ENCODE measurements at places on chromosomes 1 and 21.

GRCh38 chr1:225476100-225476511 lies 48.3 kb upstream of the LBR start:
- no peak for DNase-seq

GRCh38 chr1:108811611-108812010 lies 45.3 kb downstream of the AKNAD1 start:
- DNase-seq = no peak

DNA sequence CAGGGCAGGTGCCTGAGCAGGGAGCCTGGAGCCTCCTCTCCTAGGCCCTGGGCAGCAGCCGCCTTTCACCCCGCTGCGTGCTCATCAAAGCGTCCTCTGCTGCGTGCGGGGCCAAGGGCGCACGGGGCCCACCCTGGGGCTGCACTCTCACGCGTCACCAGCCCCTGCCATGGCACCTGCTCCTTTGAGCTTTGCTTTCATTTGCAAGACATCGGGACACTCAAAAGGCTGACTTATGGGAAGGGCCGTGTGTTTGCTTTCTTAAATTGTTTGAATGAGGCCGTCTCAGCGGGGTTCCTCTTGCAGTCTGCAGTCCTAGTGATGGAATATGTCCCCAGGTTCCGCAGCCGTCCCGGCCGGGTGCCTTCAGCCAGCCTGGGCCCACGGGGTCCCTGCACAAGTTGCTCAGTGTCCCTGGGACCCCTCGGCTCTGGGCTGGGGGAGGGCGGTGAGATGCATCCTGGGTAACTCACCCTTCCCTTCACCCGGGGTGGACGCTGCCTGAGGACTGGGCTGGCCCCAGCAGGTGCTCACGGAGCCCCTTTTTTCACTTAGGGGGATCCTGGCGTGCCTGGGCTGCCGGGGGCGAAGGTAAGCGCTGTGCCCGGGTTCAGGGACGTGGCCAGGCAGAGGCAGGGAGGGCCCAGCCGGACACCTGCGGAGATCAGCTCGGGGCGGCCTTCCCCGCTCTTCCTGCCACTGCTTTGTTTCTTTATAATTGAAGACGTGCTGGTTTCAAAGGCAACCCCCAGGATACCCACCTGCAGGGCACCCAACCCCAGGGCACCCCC lies 53.1 kb downstream of the SLC19A1 start:
- no peak for DNase-seq

DNA sequence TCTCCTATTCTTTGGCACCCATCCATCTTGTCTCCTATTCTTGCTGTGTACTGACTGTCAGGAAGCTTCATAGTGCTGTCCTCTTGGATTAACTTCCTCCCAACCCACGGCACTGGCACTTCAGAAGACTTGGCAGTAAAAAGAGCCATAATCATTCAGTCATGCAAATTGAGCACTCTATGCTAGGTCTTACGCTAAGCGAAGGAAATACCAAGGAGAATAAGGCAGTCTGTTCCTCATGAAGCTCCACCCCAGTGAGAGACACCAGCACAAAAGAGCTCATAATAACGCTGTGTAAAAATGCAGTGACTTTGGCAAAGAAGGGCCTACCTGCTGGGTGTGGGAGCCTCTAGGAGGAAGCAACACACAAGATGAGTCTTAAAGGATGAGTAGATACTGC lies 67.1 kb downstream of the GFI1 start:
- no peak for DNase-seq

DNA sequence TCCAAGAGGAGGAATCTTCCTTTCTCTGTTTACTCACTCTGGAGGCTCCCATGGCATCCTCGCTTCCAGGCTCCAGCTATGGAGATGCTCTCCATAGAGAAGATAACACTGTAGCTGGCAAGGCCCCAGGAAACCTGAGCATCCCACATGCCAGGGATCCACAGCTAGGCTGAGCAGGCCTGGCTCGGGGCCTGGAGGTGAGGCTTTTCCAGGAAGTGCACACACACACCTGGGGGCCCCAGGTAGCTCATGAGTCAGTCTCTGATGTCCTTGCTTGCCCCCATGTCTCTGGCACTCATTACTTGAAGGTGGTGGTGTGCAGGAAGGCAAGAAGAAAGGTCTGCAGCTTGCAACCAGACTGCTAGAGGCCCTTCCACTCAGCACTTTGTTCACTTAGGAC lies 5.5 kb upstream of the LCE5A start:
- no peak for DNase-seq

GRCh38 chr1:211610779-211611556 lies 32.0 kb upstream of the SLC30A1 start:
- DNase-seq = no peak

GRCh38 chr1:59856725-59857338 lies 42.1 kb downstream of the HOOK1 start:
- DNase-seq = no peak

GRCh38 chr1:211332036-211332616 lies 5.5 kb downstream of the TRAF5 start:
- no peak for DNase-seq

DNA sequence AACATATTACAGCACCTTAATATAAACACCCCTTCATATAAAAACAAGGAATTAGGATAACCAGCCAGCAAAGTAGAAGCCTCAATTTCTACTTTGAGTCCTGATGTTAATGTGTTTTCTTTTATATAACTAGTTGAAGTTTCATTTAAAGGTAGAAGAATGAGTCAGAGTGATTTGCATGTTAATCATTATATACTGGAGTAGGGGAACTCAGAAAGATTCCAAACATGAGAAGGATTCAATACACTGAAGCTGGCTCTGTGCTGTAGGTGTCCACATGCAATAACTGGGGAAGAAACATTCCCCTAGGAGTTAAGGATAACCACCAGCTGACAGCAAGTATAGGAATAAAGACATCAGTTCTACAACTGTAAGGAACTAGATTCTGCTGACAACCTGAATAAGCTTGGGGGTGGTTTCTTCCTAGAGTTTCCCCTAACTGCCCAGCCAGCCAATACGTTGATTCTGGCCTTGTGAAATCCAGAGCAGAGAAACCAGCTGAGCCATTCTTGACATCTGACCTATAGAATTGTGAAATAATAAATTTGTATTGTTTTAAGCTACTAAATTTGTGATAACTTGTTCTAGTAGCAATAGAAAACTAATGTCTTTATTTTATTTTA lies 33.4 kb upstream of the RNPC3 start:
- DNase-seq = no peak

GRCh38 chr1:107076841-107077240 lies 20.4 kb downstream of the PRMT6 start:
- peak; percentile 53 for DNase-seq

- DNase-seq = no peak
These were observed 10.4 kb downstream of the LRRC42 start for GRCh38 chr1:53956308-53957168.

DNA sequence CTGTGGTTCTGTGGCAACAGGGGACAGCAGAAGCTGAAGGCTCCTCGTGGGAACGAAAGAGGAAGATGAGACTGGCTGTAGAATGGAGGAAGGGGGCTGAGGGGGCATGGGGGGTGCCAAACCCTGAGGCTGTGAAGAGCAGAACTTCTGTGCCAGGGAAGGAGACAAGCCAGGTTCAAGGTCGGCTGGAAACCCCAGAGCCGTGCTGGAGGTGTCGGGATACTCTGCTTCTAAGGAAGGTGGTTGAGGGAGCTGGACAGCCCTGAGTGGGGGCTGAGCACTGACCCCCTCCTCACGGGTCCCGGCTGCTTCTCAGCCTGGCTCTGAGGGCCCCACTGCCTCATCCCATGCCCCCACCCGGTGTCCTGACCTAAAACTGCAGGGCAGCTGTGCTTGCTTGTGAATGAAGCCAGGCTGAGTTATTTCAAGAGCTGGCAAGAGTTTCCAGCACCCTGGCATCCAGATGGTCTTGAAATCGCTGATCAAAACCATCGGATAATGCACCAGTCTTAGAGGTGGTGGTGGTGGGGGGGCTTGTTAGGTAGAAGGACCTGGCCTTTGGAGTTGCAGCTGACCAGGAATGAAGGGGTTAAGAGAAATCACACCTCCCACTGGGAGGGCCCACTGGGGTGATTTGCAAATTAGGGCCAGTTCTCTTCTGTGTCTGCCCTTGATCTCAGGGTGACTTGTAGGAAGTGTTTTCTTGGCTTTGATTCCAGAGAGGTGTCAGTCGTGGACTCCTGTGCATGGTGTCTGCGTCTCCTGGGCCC lies 218.9 kb upstream of the C1orf174 start:
- DNase-seq = no peak

DNA sequence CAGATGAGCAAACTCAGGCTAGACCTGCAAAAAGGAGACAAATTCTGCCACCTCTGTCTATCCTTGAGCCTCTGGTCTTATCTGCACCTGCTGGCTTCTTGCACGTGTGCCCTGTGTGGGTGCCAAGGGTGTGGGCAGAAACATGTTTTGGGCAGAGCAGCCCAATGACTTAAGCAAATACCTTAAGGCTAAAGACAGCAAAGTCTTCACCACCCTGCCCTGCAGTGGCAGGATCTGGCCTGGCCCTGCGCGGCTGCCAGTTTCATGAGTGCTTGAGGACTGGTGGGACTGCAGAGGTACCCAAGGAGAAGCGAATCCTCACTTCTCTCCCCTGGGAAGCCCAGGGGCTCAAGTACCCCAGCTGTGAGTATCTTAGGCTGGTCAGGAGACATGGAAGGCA lies 3.8 kb upstream of the SLC26A9 start:
- DNase-seq = no peak

GRCh38 chr21:34509151-34509550 lies 2.9 kb downstream of the KCNE1 start:
- no peak for DNase-seq

DNA sequence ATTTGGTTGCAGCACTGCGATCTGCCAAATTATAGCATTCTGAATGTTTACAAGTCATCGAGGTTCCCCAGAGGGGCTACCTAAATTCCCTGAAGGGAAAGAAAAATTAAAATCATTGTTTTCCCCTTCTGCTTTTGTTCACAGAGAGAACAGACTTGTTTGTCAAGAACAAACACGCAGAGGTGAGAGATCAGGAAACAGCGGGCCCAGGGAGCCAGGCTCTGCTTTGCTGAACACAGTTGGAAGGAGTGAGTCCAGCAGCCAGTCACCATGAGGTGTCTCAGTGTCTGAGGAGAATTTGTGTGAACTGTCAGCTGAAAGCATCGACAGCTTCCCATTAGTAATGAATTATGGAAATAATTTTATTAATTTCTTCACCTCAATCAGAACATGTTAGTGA lies 52.5 kb downstream of the RWDD3 start:
- DNase-seq = no peak

GRCh38 chr21:43644609-43645008 lies 14.7 kb downstream of the HSF2BP start:
- no peak for DNase-seq

DNA sequence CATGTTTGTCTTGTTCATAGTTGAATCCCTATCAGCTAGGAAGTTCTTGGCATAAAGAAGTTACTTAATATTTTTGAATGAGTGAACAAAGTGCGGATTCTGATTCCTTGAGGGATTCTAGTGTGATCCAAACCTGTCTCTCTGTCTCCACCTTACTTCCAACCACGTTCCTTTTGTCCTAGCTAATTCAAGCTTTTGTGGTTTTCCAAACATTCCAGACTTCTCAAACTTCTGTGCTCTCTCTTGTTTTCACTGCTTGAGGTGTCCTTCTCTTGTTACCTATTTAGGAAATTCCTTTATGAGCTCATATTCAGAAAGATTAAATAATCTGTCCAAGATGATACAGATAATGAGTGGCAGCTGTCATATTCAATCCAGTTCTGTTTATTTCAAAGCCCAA lies 353.2 kb downstream of the PTBP2 start:
- DNase-seq = peak; percentile 21

DNA sequence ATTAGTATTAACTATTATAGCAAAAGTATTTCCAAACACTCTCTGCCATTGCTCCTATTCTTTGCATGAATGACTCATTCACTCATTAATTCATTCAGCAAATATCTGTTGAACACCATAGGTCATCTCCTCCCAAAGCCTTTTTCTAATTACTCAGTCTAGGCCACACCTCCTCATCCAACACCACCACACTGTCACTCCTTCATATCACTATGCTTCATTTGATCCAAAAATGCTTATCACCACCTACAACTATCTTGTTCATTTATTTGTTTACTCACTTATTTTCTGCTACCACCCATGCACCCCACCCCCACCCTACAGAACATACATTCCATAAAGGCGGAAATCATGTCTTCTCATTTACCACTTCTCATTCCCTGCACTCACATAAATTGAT lies 94.4 kb upstream of the TNFSF4 start:
- DNase-seq = no peak

DNA sequence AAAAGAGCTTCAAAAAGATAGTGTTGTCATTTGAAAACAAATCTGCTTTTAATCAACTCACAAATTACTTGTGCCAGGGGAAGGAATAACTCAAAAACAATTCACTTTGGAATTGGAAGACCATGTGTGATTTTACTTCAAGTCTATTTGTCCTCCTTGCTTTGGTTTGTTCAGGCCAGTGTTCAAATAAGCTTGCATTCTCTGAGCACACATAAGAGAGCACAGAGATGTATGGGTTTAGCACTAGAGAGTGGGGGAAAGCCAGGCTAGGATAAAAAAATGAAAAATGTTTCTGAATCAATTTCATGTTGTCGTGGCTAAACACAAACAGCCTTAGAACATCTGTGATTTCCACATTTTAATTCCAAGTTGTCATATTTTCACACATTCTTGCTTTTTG lies 325.7 kb upstream of the LYPLAL1 start:
- DNase-seq = no peak

DNA sequence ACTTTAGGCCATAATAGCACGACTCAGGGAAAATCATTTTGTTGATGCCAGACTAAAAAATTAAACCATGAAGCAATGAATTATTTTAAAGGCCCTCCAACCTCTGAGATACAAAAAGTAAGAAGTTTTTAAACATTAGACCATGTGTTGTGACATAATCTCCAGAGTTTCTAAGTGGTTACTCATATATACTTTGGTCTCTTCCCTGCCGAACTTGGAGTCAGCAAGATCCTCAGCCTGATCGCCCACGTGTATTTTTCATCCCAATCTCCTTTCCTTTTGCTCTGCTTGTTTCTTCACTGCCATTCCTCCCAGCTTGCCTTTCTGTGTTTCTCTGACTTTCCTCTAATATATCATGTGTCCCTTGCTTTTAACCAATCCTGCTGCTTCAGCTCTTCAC lies 3.8 kb downstream of the ARV1 start:
- no peak for DNase-seq

GRCh38 chr1:17016317-17016661 lies 4.6 kb upstream of the ATP13A2 start:
- no peak for DNase-seq

DNA sequence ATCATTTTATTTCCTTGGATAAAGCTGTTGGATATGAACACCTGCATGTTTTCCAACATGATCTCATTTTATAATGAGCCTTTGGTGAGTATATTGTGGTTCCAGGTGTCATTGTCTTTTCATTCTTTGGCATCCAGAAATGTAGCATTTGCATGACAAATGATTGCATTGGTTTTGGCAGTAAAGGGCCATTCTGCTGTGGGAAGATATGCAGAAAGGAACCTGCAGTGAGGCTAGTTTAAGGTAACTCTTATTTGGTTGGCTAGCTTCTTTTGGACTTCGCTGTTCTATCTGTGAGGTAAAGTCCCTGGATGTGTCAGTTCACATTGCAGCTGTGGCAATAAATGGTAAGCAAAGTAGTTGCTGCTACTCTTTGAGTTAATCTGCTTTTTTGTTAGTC lies 343.0 kb downstream of the AMY1C start:
- no peak for DNase-seq

- DNase-seq = no peak
These were observed 22.0 kb downstream of the SLC37A1 start for GRCh38 chr21:42535602-42536171.

All from urothelium cell line (cell line).